ENCODE measurements at places on chromosomes 12 and 14. TPM values are rescaled to one million over a fixed set of nuclear protein-coding genes. Genes with fewer than 3 reads are reported as not detected.

Gene FIGNL2
- total RNA-seq = 0.17 TPM

Gene CLEC6A
- not detected for total RNA-seq

Gene FOXA1
- total RNA-seq = under 0.01 TPM

Gene ASCL4
- total RNA-seq = not detected

Gene PLEKHD1
- under 0.01 TPM for total RNA-seq

Gene PLEKHG7
- not detected for total RNA-seq

Gene BDKRB1
- 16.7 TPM for total RNA-seq

Gene KCNA5
- not detected for total RNA-seq

Gene RPL41
- total RNA-seq = 4,175 TPM

Gene NRIP2
- 0.17 TPM for total RNA-seq

Gene SDR9C7
- not detected for total RNA-seq

Gene CCDC85C
- 9.6 TPM for total RNA-seq

Gene AKAP5
- total RNA-seq = 0.17 TPM

Gene TMEM132C
- total RNA-seq = under 0.01 TPM

Gene DPY19L2
- total RNA-seq = 4.4 TPM

Gene TOGARAM1
- total RNA-seq = 22.1 TPM

Gene CCDC38
- not detected for total RNA-seq

Gene AGAP2
- total RNA-seq = under 0.01 TPM

DNA sequence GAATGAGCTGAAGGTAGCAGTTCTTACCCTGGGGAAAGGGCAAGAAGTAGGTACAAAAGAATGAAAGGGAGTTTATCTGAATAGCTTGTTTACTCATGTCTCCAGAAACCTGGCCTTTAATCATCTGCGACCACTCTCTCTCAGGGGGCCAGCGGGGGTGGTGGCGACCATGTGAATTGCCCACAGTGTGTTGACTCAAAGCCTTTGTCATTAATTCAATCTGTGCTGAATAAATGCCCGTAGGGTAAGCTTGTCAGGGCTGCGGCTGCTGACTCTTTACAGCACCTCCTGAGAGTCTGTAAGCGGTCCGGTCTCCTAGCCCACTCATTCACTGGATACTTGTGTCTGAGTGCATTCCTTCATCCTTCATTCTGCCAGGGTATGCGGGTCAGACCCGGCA, 874.4 kb downstream of the SLC6A15 start:
- peak; percentile 0 for DNase-seq

- DNase-seq = peak; percentile 1
Observed at GRCh38 chr12:44021471-44021971, 185.6 kb downstream of the TMEM117 start.

DNA sequence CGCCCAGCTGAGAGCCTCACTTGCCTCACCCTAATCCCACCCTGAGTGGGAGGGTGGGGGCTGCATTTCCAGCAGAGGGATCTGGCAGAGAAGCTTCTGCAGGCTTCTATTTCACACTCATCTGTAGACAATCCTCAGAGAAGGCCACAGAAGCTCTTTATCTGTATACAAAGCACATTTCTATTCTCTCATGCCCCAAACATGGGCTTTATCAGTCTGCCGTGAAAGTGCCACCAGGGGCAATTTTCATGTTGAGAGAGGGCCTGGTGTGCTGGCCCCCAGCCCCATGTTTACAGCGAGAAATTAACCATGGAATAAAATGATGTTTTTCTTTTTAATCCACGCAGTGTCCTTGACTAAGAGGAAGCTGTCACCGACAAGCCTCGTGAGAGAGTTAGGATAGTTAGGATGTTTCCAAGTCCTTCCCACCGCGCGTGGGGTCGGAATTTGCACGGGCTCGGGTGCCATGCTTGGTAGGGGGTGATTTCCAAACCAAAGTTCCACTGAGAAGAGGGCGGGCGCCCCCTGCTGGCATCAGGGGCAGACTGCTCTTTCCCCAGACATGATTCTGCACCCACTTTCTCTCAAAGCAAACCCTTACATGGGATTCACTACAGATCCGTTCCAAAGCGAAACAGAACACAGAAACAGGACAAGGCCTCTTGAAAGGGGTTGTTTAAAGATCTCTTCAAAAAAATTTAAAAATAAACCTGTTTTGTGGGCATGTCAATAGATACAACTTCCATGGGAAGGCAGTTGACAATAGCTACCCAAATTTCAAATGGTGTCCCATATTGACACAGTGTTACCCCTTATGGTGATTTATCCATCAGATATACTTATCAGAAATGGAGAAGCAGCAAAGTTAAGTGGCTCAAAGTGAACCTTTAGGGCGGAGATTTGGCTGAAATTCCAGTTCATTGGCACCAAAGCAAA, 19.4 kb downstream of the BDKRB1 start:
- DNase-seq = peak; percentile 84

GRCh38 chr14:21068521-21069387, 1.4 kb upstream of the ARHGEF40 start:
- DNase-seq = peak; percentile 61

- no peak for DNase-seq
Observed at GRCh38 chr12:104223712-104224111, 8.1 kb downstream of the TXNRD1 start.

DNA sequence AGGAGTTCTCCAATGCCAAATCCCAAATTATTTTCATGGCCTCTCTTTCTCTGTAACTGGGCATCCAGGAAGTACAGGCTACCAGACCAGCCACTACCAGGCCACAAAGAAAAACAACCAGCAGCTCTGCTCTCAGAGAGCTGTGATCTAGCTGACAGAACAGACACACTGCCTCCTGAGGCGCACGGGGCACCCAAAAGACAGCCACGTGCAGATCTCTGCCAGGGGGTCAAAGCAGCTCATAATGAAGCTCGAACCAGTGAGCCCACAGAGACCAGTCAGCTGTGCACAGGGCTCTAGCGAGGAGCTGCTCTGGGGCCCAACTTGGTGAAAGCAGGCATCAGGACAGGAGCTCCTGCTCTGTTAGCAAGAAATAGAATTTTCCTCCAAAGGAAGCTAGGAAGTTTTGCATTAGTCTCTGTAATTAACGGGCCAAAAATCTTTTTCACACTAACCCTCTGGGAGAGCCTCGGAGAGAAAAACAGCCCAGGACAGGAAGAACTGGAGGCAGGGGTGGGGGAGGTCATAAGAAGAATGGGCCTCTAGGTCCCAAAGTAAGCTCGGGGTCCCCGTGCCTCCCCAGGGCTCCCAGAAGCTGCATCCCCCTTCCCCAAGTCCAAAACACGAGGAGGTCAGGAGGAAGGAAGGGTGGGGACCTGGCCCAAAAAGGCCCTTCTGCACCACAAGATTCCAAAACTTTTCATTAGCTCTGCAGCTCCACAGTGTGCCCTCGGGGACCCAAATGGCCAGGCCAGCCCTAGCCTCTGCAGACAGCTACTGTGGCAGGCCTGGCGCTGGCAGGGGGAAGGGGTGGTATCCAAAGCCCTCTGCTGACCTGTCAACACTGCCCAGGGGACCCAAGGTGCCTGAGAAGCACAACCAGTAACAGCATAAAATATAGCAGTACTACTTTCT, 30.2 kb downstream of the ACTN1 start:
- DNase-seq = no peak

DNA sequence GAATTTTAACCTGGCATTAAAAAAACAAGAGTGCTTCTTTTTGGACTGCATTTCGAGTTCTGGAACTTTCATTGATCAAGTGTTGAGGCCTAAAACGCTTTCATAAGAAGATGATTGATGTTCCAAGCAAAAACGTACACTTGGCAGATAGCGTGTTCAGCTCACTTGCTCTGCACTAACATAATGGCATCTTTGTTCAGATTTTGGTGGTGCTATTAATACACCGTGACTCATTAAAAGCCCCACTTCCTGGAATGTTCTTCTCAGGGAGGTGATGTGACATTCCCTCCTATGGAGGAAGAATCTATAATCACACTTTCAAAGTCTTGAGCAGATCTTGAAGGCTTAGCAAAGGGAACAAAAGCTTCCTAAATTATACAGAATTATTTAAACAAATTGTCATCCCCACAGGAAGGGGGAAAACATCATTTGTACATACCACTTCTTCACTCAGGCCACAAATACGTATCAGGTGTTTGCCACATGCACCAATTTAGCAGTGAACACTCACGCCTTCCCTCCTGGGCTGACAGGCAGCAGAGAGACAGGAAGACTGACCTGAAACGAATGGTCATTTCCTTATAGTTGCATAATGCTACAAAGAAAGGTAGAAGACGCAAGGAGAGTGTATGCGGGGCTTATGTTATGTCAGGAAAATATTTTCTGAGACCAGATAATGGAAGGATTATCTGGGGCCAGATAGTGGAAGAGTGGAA, 15.4 kb downstream of the HSP90AA1 start:
- DNase-seq = peak; percentile 56

- no peak for DNase-seq
Observed at GRCh38 chr12:75427491-75427890, 36.6 kb downstream of the GLIPR1L2 start.

DNA sequence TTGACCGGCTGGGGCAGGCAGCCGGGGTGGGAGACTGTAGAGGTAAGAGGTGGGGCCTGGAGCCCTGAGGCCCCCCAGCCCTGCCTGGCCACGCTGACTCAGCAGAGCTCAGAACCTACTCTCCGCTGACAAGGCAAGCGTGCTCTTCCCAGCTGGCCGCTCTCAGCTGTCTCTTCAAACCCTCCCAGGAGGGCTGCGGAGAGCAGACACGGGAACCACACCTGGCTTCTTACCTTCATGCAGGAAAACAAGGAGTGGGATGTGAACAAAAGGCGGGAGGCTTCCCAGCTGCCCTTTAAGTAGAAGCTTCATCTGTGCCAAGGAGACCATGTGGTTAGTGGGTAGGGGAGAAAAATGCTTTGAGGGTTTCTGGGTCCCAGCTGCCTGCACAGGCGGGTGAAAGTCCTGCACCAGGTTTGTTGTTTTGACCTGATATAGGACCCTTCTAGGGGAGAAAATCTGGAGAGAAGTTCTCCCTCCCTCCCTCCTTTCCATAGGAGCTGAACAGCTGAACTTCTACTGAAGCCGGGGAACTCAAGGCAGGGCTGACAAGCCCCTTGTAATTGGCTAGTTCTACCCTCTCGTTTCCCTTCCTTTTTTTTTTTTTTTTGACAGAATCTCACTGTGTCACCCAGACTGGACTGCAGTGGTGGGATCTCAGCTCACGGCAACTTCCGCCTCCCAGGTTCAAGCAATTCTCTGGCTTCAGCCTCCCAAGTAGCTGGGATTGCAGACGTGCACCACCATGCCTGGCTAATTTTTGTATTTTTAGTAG, 12.8 kb upstream of the TESC start:
- DNase-seq = no peak

- DNase-seq = no peak
Observed at GRCh38 chr14:70896981-70897380, 10.3 kb upstream of the PCNX1 start.

- DNase-seq = peak; percentile 41
Observed at GRCh38 chr12:102478405-102479098, 1.8 kb downstream of the IGF1 start.

DNA sequence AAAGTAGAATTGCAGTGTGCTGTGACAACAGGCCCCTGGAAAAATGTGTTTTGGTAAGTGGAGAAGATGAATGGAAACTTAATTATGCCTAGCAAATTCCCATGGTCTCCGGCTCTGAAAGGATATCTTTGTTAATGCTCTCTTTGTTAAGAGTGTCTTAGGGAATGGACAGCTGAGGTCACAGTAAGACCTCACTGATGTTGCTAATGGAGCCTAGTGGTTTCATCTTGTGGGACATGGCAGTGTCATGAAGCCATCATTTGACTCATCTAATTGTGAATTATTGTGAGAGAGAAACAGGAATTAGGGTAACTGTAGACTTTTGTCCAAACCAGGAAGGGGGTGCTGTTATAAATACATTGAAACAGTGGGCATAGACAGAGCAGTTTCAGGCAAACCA, 330.3 kb downstream of the TMTC2 start:
- no peak for DNase-seq

DNA sequence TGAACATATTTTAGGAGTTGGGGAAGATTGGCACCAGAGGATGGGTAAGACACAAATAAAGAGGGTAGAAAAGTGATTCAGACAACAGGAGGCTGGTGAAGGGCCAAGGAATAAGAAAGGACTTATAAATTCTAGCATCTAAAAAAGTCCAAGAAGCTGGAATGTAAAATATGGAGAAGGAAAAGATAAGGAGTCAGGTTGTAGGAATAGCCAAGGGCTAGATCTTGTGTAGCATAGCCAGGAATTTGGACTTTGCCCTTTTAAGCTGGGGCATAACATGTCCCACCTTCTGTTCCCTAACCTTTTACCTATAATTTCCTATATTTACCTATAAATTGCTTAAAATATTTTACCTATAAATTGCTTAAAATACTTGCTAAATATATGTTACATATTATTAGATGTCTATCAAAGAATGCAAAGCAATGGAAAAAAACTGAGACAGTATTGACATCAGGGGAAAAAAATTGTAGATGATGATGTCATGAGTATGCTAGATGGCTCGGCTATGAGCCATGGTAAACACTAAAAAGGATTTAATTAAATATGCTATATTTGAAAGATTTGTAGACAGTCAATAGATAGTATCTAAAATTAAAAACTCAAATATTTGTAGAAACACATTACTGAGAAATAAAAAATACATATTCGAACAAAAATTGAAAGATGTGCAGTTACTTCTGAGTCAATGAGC, 99.7 kb upstream of the PLEKHG7 start:
- DNase-seq = peak; percentile 40

- DNase-seq = no peak
Observed at GRCh38 chr14:103716091-103716801, 636 bp downstream of the ZFYVE21 start.
